SJSA1 (cell line): ENCODE measurements at places on chromosomes 5 and 9. TPM values are rescaled to one million over a fixed set of nuclear protein-coding genes. Genes with fewer than 3 reads are reported as not detected.

DNA sequence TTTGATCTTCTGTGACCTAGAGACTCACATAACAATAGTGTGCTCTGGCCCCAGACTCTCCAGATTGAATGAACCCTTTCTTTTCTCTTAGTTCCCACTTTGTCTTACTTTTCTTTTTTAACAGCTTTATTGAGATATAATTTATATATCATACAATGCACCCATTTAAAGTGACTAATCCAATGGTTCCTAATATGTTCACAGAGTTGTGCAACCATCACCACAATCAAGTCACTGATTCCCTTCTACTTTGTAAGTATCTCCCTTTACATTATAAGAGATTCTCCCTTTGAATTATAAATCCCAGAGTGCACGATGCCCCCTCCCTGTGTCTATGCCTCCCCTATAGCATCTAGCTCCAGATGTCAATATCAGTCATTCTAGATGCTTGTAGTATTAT is 172.4 kb downstream of the HINT1 start:
- DNase-seq: no peak

DNA sequence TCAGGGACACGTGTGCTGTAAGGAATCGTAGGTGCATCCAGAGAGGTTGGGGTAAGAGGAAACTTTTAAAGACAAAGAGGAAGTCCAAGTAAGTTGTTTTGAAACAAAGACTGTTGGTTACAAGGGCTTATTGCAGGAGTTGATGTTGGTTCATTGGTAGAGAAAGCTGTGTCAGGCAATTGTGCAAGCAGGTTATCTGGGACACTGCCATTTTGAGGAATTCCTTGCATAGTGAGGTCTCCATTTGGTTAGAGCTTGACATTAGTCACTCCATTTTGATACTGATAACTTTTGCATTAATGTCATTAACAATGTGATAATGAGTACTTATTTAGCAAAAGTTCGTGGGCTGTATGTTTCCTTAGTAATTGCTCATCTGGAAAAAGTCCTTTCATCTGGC is 24.9 kb downstream of the CNOT6 start:
- no peak for DNase-seq

GRCh38 chr9:126734877-126735276 is 70.0 kb upstream of the ZBTB43 start:
- DNase-seq: no peak

- no peak for DNase-seq
Measured at GRCh38 chr5:179606071-179606909, 17.2 kb downstream of the HNRNPH1 start.

Gene PCDHA4
- 0.50 TPM in 1 of 2 replicates, not detected in the other for total RNA-seq

Gene GRK6
- 103 and 113 TPM in 2 replicates for total RNA-seq
